ENCODE measurements at places on chromosomes 7 and 10. TPM values are rescaled to one million over a fixed set of nuclear protein-coding genes. Genes with fewer than 3 reads are reported as not detected.

DNA sequence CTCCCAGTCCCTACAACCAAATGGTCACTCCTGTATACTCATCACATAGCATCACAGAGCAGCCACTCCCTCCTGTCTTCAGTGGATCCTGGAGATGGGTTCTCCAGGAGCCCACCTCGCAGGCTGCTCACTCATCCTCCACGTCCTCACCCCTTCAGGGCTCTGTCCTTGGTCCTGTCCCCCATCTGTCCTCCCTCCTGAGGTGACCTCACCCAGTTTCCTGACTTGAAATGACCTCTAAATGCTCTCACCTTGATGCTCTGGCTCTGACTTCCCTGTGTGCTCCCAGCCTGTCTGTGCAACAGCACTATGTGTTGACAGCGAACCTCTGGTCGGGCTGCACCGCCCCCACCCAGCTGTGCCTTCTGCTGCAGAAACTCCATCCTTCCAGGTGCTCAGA, 2.1 kb upstream of the PPP2R2D start:
- H3K27ac ChIP-seq: no peak overlapping the region
- no peaks in the 10 kb centered on the region for H3K36me3 ChIP-seq

DNA sequence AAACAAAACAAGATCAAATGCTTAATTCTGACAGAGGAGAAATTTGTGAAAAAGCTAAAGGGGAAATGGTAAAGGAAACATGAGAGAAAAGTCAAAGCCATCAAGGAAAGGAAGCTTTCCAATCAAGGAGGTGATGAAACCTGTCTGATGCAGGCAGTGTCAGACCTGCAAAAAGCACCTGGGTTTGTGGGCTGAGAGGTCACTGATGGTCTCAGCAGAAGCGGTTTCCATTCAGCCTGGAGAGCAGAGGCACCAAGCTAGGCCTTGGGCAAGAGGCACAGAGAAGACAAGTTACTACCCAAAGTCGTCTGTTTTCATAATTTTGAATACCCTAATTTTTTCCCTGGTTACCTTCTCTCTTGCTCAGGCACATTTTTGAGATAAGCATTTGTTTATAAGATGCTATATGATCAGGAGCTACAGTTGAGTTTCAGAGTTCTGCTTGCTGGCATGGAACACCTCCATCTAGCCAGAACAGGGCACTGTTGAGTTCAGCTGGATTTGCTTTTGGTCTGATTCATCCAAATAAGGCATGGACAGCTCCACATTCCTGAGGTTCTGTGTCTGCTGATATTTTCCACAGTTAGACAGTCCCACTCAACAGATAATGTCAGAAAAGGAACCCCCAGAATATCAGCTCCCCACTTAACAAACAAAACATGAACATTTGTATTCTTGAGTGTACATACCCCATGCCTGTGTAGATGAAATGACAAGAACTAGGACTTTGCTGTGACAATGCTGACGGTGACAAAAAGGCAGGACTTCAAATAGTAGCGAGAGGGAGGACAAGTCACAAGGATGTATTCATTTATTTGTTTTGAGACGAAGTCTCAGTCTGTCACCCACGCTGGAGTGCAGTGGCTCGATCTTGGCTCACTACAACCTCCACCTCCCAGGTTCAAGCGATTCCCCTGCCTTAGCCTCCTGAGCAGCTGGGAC, 4.9 kb upstream of the PPIA start:
- no peak for DNase-seq
- H3K4me1 ChIP-seq: peaks cover 4% of the 10 kb centered on the region
- H3K27me3 ChIP-seq: no peaks in the 10 kb centered on the region

- H3K27ac ChIP-seq: no peak overlapping the region
- H3K4me1 ChIP-seq: no peaks in the 10 kb centered on the region
- no peak overlapping the region for H3K4me3 ChIP-seq
- DNase-seq: no peak
- H3K27me3 ChIP-seq: no peaks in the 10 kb centered on the region
- H3K36me3 ChIP-seq: no peaks in the 10 kb centered on the region
Observed at GRCh38 chr10:52578871-52579405, 193.6 kb downstream of the MBL2 start.

The TM9SF3 gene
- 60.8 TPM for polyA plus RNA-seq

Data from H1 (cell line).